Gastroesophageal sphincter (tissue), 4 donors: ENCODE measurements at places on chromosomes 6 and 20.

GRCh38 chr6:168139121-168139520 is 60.1 kb upstream of the FRMD1 start:
- no peak for ATAC-seq

- no peak for ATAC-seq
Measured at GRCh38 chr20:46850896-46851295, 43.7 kb upstream of the EYA2 start.

DNA sequence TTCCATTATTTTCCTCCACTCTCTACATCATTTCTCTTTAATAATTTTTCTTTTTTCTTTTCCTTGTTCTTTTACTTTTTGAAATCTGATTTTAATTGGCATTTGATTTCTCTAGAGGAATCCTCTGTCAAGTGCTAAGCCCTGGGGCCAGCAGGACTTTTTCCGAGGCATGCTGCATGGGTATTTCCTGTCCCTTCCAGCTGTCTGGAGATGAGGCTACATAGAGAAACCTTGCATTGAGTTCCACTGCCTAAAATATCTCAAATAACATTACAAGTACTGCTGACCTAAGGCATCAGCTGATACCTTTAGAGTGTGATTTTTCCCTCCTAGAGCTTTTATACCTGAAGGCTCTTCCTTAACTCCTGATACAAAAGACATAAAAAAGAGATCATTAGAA is 6.2 kb downstream of the RNF217 start:
- ATAC-seq = no peak

DNA sequence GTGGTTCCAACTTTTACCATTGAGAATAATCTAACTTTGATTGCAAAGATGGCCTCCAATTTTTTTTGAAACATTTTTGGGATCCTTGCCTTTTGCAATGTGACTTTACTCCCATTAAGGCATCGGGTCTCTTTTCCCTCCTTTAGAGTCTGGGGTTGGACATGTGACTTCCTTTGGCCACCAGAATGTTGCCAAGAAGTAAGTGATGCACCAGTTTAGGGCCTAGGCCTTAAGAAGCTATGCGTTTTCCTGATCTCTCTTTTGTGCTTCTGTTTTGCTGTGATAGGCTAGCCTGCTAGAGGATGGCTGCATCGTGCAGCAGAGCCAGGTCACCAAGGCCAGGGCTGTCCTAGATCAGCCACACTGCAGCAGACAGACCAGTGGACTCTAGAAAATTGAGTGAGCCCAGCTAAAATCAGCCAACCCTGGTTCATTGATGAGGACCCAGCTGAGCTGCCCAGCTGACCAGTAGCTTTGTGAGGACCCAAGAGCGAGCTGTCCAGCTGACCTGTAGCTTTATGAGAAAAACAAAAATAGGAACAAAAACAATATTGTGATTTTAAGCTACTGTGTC is 594.0 kb upstream of the JAG1 start:
- no peak for ATAC-seq

DNA sequence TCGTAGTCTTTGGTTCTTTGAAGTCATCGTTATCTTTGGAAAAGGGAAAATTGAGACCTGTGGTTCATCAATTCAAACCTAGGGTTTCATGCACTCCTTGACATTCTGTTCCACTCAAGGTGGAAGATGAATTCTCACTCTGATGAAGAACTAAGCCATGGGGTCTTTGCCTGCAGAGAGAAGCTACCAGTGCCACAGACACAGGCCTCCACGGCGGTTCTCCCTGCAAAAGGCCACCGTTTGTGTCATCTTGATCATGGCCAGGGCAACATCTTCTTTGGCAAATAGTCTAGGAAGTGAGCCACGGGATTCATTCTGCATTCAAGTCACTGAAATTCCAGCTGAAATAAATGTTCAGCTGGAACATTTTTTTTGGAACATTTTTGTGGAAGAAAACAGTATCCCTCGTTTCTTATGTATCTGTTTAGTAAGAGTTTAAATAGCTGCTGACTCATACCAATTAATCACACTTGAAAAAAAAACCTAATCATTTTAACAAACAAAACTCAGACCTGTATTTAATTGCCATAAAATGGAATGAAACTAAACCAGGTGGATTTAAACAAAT is 206.0 kb upstream of the FOXQ1 start:
- ATAC-seq = no peak

DNA sequence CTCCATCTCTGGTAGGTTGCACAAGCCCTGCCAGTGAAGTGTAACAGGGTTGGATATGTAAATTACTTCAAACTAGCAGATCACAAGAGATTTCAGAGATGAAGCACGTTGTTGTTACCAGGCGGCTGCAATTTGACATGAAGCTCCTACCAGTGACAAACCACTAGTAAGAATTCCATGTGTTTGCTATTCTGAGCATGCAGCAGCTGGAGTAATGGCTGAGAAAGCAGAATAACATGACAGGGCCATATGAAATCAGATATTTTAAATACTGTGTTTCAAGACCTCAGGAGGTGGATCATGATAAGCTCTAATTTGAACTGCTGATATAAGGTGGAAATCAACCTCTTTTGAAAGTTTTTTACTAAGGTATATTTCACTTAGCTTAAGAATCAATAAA is 11.4 kb downstream of the RIN2 start:
- no peak for ATAC-seq

- no peak for ATAC-seq
Measured at GRCh38 chr6:24497254-24497970, 2.6 kb downstream of the ALDH5A1 start.

GRCh38 chr6:63188828-63189227 is 22.4 kb upstream of the FKBP1C start:
- ATAC-seq = no peak

GRCh38 chr6:145783796-145784195 is 30.8 kb downstream of the FBXO30 start:
- ATAC-seq = no peak

GRCh38 chr6:166223079-166223478 is 55.4 kb upstream of the TBXT start:
- ATAC-seq = no peak

GRCh38 chr6:169766921-169767736 is 15.7 kb downstream of the ERMARD start:
- no peak for ATAC-seq

DNA sequence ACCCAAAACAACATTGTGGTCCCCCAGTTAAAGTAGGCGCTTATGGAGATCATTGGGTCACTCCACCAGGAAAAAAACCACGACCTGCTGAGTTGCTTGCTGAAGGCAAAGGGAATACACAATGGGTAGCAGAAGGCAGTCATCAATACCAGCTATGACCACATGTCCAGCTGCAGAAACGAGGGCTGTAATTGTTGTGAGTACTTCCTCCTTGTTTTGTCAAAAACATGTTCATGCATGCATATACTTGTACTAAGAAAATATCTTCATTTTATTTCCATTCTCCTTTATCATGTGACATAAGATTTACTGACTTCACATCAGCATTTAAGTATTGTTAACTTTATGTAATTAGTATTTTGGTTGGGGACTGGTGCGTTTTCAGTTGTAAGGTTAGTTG is 16.9 kb downstream of the SERINC1 start:
- ATAC-seq = no peak

- ATAC-seq = no peak
Measured at GRCh38 chr20:43911066-43911465, 3.6 kb upstream of the TOX2 start.

DNA sequence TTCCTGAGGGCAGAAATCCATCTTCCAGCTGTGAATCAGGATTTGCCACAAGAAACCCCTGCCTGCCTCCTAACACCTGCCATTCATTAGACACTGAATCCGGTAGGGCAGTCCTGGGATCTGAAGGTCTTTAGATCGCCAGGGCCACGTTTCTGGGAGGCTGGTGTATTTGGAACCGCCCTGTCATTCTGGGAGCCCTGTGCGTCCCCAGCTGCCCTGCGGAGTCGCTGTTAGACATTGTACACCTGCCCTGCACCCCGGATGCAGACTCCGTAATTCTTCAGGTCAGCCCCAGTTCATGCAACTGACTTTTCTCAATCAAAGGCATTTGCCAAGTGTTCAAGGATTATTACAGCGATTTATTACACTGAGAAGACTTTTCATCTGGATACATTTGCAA is 193.2 kb downstream of the TBC1D7 start:
- ATAC-seq = no peak

DNA sequence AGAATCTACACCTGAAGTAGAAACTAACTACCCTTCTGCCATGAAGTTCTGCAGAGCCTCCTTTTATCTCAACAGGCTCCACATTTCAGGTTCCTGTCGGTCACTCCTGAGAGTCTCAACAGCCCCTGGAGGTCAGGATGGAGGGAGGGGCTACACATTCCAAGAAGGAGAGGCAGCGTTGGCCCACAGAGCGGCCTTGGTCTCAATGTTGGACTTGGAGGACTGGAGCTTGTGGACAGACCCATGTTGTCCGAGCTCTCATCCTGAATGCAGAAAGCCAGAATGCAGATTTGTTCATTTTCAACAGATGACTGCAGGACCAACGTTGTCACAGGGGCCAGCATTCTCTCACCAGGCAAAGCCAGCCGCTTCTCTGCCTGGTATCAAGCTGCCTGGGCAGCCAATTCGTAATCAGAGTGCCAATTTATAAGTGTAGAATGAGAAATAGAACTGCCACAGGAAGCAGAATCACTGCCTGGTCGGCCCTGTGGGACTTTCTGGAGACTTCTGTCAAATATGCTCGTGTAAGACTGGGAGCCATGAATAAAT is 212.5 kb upstream of the SNX9 start:
- ATAC-seq = no peak

GRCh38 chr6:50891290-50891689 is 72.6 kb downstream of the TFAP2B start:
- ATAC-seq = no peak

- ATAC-seq = no peak
Measured at GRCh38 chr20:41408156-41408794, 41.7 kb upstream of the EMILIN3 start.

- no peak for ATAC-seq
Measured at GRCh38 chr20:32168184-32168910, 39.2 kb downstream of the PLAGL2 start.

- ATAC-seq = peak; percentile 28
Measured at GRCh38 chr6:134902074-134902861, 47.6 kb downstream of the ALDH8A1 start.

DNA sequence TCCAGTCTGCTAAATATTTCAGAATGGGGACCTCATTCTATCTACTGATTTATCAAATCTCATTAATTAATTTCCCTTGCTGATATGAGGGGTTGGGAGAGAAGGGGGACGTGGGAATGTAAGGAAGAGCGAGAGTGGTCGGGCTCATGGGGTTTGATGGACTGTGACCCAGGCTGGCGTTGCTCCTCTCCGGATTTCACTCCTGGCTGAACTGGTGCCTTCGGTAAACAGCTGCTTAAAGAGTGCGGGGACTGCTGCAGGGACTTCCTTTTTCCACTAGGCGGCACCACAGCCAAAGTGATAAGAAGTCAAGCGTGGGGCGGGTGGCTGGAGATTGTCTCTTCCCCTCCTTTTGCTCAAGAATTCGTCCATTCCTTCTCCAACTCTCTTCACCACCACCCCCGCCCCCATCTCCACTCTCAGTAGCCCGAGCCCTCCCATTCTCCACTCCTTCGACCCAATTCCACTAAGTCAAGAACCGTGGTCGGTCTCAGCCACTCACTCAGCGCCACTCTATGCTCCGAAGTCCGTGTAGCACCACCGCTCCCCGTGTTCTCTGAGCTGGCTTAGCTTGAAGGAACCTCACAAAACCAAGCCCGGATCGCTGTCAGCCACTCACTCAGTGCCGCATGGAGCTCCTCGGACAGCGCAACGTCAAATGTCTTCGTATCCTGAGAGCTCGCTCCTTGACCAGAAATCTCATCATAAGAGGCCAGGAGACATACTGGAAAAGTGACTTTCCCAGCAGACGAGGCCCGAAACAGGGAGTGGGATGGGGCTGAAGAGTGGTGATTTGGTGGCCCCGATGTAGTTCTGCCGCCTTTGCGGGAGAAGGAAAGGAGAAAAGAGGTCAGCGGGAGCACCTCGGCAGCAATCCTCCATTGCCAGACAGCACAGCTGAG is 9.7 kb downstream of the TRIM31 start:
- peak; percentile 77 for ATAC-seq

DNA sequence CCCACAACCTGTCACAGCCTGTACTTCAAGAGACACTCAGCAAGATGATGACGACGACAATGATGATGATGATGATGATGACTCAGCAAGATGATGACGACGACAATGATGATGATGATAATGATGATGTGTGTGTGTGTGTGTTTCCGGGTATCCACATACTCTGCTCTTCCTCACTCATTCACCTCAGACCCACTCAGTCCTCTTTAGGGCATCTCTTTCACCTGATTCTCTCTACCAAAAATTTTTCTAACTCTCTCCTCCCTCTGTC is 1.2 kb upstream of the EIF6 start:
- no peak for ATAC-seq

- no peak for ATAC-seq
Measured at GRCh38 chr20:51600016-51600420, 57.5 kb upstream of the NFATC2 start.

GRCh38 chr20:59752704-59753460 is 148.5 kb downstream of the PHACTR3 start:
- no peak for ATAC-seq

DNA sequence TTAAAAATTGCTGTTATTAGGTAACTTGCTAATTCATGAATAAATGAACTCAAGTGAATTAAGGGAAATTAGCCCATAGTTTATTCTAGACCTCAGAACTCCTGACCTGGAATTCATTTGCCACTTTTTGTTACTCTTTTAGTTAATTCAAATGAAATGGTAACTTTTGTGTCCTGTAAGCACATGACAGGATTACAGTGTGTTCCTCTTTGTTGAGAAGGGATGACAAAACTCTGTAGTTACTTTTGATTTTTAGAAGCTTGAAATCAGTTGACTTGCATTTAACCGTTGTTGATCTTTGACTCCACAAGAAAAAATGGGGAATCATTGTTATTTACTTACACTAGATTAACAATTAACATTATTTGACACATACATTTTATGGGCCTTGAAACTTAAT is 6.2 kb downstream of the SLC9A8 start:
- ATAC-seq = no peak

GRCh38 chr6:11110921-11111768 is at the start of gene ERVFRD-1:
ERVFRD-1 (minus strand) TSS chr6:11111725; CDS start chr6:11105310, 6,415 bp downstream.
- no peak for ATAC-seq

DNA sequence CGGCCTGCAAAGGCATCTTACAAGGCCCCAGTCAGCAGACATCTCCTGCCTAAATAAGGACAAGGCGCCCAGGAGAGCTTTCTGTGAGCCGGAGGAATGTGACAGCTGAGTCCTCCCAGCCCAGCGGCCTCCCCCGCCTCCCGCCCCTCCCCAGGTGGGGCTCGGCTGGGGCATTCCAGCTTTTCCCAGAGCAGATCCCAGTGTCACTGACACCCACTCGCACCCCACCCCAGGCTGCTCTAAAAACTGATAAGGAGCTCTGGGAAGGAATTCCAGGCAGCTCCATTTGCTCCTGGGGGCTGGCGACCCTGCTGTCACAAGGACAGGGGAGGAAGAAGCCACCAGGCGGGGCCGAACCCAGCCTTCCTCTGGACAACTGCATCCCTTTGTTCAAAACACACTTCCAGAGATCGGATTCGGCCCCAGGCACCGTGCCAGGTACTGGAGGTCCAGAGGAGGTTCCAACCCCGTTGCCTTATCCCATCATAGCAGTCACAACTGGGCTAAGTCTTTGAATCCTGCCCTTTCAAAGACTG is 49.7 kb downstream of the JPH2 start:
- ATAC-seq = peak; percentile 92

GRCh38 chr6:33926451-33926850 is 122.6 kb upstream of the MLN start:
- ATAC-seq = no peak

GRCh38 chr6:165848086-165848426 is 185.0 kb upstream of the PDE10A start:
- ATAC-seq = no peak
